PC-3 (cell line): ENCODE measurements at places on chromosomes 6 and 20. TPM values are rescaled to one million over a fixed set of nuclear protein-coding genes. Genes with fewer than 3 reads are reported as not detected.
A peak's percentile ranks its signal among the peaks of the same experiment; 100 is the strongest.

Gene PHACTR1
- total RNA-seq = not detected in 2 replicates

Gene SLC13A3
- total RNA-seq = not detected in 2 replicates

GRCh38 chr6:11094411-11094851 is 797 bp downstream of the SMIM13 start:
- peak; percentile 56 for DNase-seq

DNA sequence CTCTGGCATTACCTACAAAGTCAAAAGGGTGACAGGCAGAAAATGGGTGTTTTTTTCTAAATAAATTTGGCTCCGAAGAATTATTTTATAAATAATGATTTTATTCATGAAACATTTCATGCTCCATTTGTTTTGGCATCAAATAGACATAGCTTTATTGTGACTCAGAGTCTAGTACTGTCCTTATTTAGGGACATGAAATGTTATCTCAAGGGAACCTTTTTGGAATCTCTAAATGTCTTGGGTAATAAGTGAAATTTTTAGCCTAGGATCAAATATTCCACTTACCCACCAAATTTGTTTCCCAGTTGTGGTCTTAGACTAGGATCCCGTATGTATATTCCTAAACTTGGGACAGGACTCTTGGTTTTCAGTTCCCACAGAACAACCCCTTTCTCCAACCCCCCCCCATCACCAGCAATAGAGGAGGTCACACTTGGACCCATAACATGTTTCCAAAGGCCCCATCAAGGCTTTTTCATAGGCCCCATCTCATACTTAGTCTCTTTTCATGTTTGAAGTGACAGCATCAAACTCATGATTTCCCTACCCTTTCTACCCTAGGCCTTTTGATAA is 81.8 kb downstream of the JAG1 start:
- DNase-seq = peak; percentile 86

GRCh38 chr6:125859727-125860126 is 69.0 kb downstream of the NCOA7 start:
- DNase-seq = no peak
